ENCODE measurements at places on chromosomes 5 and 9.

DNA sequence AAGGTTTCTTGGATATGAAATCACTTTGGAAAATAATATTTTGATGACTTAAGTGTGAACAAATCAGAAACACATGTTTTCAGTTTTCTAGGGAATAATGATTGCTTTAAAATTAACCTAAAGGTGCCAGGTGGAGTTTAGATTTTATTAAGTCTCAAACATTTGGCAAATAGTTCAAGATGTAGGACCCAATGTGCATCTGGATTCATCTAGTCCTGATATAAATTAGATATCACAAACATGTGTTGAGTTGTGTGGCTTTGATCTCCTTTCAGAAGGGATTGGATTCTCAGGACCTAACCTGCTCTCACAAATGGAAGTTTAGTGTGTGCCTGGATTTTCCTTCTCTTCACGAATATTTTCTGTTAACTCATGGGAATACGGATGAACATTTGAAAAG lies 291.4 kb upstream of the ISL1 start:
- DNase-seq = no peak

DNA sequence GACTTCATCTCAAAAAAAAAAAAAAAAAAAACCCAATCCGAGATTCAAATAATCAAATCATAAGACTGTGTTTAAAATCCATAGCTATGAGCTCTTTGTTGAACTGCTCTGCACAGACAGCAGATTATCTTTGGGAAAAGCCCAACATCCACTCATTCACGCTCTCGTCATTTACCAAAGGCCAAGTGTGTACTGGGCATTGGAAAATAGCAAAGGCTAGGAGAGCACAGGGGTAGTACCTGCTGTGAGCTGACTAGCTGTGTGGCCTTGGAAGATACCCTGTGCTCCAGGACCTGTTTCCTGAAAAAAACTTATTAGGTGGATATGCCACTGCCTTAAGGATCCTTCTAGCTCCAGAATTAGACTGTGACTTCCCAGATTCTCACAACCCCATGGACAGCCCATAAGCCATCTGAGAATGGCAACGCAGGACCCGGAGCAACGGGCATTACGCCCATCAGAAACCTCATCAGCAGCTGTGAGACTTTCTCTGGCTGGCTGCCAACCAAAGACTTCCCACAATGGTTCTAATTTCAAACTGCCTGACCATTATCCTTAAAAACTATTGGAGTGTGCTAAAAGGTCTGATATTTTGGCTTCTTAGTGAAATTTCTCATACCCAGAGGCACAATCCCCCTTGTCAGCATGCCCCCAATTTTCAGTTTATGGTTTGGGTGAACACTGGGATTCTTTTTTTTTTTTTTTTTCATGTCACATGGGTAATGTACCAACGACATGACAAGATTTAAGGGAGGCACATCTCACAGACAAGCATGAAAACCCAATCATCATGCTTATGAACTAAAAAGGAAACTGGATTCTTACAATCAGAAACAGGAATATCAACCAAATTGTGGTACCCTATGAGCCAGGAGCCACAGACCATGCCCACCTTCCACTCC lies 16.8 kb downstream of the SERINC5 start:
- DNase-seq = no peak

DNA sequence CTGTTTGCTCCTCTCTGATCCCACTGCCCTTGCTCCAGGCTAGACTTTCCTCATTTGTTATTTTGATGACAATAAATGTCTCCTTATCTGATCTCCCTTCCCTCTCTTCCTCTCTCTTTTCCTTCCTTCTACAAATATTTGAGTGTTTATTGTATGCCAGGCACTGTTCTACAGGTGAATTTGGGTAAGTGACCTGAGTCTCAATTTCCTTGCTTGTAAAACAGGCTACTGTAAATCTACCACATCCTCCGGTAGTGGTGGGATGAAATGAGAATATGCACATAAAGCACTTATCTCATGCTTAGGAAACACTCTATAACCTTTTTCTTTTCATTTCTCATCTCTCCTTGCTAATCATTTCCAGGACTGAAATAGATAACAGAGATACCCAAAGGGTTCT lies 86.4 kb downstream of the HMHB1 start:
- no peak for DNase-seq

- no peak for DNase-seq
These were observed 577.9 kb downstream of the ISL1 start for GRCh38 chr5:51961154-51961562.

DNA sequence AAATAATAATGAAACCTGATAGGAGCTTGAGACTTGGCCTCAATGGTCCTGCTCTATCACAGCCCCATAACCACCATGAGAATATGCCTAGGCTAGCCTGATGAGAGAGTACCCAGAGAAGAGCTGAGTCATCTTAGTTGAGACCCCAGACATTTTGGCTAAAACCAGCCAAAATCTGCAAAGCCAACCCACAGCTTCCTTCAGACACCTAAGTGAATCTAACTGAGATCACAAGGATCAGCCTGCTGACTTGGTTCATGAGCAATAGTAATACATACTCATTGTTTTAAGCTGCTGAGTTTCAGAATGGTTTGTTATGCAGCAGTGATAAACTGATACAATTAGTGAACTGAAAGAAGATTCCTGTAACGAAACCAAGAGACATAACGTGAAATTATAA lies 473.7 kb upstream of the PTGER4 start:
- no peak for DNase-seq

DNA sequence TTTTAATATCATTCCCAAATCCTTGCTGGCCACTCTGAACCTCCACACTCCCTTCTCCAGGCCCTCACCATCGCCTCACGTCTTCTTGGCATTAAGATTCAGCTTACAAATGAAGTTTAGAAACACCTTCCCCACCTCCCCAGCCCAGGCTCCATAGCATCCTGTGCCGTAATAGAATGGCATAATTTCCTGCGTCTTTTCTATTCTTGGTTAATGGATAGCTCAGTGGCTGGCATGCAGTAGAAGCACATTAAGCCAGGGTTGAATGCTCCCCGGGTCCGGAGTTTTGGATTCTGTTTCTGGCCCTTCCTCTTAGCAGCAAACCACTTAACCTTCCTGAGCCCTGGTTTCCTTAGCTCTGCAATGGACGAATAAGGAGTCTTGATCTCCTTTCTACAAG lies 13.8 kb downstream of the WWC1 start:
- no peak for DNase-seq

- DNase-seq = no peak
These were observed 18.5 kb downstream of the COL15A1 start for GRCh38 chr9:98962181-98962560.

DNA sequence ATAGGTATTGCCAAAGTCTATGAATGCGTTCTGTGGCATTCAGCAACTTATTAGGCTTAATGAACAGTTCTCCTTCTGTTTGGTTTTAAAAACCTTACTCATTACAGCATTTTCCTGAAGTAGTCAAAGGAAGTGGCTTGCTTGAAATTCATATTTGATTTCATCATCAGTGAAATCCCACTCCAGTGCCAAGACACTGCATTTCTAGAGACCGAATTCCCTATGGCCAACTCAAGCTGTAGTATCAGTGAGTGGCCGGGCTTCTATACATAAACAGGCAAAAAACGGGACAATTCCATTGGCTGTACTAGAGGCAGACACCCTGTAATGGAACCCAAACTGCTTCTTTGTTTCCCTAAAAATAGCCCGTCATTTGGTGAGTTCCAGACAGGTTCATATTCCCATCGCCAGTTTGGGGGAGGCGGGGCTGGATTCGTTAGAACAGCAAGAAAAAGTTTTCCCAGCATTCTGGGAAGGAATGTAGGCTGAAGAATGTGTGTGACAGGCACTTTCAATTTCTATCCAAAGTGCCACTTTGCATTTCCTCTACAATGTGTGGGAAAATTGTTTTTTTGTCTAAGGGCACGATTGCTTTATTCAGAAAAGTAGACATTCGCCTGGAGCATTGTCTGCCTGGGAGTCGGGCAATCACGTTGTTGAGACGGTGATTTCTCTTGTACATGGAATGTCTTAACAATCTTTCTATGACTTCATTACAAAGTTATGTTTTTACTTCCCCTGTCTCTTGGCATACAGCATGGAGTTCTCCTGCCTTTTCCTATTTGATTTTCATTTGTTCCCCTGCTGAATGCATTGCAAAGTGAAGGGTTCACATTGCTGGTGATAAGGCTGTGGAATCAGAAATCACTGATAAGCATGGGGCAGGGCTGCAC lies 141.8 kb upstream of the MAST4 start:
- no peak for DNase-seq

DNA sequence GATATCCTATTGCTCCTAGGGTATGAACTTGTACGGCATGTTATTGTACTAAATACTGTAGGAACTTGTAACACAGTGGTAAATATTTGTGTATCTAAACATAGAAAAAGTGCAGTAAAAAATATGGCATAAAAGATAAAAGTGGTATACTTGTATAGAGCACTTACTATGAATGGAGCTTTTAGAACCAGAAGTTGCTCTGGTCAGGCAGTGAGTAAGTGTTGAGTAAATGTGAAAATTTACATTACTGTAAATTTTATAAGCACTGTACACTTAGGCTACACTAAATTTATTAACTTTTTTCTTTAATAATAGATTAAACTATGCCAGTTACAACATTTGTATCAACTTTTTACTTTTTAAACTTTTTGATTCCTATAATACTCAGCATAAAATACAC lies 109.1 kb downstream of the ZCCHC7 start:
- DNase-seq = no peak

GRCh38 chr5:78237911-78238310 lies 56.6 kb downstream of the AP3B1 start:
- DNase-seq = no peak
